NCI-H1417 (cell line): ENCODE measurements at places on chromosomes 3 and 15.

- DNase-seq, result no peak
Observed at GRCh38 chr3:125052624-125053303, 3.0 kb downstream of the HEG1 start.

- DNase-seq, result no peak
Observed at GRCh38 chr3:157398598-157398997, 38.1 kb upstream of the PTX3 start.

- no peak for DNase-seq
Observed at GRCh38 chr3:151795276-151795675, 18.6 kb upstream of the AADAC start.

- DNase-seq, result no peak
Observed at GRCh38 chr15:73691396-73691795, 7.2 kb downstream of the CD276 start.

- no peak for DNase-seq
Observed at GRCh38 chr3:133138017-133138416, 99.8 kb downstream of the TMEM108 start.

- no peak for DNase-seq
Observed at GRCh38 chr15:39860200-39860599, 59.9 kb downstream of the GPR176 start.

DNA sequence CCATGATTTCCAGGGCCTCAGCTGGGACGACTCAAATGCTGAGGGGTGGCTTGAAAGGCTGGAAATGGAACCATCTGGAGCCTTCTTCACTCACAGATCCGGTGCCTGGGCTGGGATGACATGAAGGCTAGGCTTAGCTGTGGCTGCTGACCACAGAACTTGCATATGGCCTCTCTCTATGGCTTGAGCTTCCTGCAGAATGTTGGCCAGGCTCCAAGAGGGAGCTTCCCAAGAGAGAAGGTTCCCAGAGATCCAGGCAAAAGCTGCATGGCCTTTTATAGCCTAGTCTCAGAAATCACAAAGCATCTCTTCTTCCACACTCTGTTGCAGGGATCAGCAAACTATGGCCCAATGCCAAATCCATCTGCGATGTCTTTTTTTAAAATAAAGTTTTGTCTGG, 44.8 kb downstream of the GATM start:
- DNase-seq, result no peak

DNA sequence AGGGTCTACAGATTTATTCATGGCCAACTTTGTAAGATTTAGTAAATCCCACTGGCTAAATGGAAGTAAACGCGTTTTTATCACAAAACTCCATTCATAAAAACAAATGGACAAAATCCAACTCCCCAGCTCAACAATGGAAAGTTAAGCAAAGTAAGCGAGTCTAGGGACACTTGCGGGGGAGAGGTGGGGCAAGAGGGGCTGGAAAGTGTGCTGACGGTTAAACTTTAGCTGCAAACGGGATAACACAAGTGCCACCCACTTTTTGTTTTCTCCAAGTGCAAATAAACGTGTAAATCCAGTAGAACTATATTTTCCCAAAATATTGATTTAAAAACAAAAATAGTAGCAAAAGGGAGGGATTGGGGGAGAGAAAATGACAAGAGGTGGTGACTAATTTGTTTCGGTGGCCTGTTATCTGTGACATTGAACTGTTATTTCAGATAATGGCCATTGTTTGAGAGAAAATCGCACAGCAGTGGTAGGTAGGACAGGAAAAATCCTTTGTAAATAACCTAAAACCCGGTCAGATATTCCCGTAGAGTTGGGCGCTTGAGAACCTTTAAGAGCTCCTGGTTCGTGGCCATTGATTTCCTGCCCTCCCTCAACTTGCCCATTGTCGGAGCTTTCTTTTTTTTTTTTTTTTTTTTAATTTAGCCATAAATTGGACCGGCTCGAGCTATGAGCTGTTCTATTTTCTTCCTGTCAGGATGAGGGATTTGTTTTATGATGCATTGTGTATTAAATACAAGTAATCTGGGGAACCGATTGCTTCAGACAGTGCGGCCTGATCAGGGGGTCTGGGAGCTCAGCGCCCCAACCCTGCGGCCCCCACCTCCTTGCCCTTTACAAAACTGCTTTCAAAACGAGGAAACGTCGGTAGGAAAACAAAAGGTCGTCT, 514.8 kb downstream of the MECOM start:
- peak; percentile 67 for DNase-seq

GRCh38 chr3:71051893-71052687, 531.4 kb downstream of the FOXP1 start:
- peak; percentile 80 for DNase-seq

DNA sequence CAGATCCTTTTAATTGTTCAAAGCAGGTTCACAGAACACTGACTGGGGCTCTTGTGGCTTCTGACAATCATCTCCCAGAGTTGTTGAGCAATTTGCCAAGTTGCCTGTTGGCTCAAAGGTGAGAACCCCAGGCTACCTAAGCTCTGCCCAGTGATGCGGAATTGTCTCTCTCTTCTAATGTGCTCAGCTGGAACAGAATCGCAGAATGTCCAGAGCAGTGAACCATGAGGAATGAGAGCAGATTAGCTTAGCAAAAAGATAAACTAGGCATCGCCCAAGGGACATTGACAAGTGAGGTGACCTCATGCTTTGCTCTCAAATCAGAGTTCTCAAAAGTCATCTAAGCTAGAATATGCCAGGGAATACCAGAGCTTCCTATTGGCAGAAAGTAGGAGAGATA, 148.1 kb downstream of the WDR76 start:
- no peak for DNase-seq

- DNase-seq, result no peak
Observed at GRCh38 chr3:123338620-123339061, 110.2 kb downstream of the ADCY5 start.

GRCh38 chr3:42116466-42116865, 25.3 kb downstream of the TRAK1 start:
- DNase-seq, result no peak

GRCh38 chr15:56640549-56640948, 92.8 kb downstream of the ZNF280D start:
- no peak for DNase-seq

GRCh38 chr15:95839367-95839782, 491.1 kb upstream of the NR2F2 start:
- no peak for DNase-seq

GRCh38 chr15:46778876-46779275, 938.4 kb upstream of the SEMA6D start:
- no peak for DNase-seq

DNA sequence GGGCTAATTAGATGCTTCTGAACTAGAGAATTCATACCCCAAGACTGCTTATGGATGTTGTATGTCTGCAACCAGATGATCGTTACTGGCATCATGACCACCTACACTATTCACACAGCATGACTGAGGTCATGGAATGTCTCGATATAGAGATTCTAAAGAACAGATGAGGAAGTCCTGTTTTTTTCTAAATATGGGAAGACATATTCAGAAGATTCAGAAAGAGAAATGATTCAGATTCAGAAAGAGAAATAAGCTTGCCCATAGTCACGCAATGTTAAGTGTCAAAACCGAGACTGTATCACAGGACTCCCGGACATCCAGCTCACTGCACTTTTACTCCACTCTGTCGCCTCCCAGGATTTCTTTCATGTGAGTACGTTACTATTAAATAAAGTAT, 136.2 kb downstream of the TPRG1 start:
- DNase-seq, result no peak

GRCh38 chr15:88987591-88987933, 74.4 kb upstream of the MFGE8 start:
- DNase-seq, result no peak

DNA sequence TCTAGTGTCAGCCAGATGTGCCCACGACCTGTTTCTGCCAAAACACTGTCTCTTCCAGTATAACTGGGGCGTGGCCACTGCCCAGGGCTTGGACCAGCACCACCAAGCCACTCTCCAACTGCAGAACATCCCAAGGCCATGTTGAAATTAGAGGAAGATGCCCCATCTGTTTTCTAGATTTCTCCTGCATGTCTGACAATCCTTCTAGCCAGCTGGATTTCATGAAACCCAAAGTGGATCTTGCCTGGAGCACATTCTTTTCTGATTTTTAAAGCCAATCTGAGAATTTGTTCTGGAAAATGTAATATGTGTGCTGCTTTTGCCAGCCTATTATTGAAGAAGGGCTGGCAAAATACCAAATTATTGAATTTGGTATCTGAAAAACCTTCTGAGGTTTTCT, 182.5 kb downstream of the SLCO3A1 start:
- DNase-seq, result no peak

DNA sequence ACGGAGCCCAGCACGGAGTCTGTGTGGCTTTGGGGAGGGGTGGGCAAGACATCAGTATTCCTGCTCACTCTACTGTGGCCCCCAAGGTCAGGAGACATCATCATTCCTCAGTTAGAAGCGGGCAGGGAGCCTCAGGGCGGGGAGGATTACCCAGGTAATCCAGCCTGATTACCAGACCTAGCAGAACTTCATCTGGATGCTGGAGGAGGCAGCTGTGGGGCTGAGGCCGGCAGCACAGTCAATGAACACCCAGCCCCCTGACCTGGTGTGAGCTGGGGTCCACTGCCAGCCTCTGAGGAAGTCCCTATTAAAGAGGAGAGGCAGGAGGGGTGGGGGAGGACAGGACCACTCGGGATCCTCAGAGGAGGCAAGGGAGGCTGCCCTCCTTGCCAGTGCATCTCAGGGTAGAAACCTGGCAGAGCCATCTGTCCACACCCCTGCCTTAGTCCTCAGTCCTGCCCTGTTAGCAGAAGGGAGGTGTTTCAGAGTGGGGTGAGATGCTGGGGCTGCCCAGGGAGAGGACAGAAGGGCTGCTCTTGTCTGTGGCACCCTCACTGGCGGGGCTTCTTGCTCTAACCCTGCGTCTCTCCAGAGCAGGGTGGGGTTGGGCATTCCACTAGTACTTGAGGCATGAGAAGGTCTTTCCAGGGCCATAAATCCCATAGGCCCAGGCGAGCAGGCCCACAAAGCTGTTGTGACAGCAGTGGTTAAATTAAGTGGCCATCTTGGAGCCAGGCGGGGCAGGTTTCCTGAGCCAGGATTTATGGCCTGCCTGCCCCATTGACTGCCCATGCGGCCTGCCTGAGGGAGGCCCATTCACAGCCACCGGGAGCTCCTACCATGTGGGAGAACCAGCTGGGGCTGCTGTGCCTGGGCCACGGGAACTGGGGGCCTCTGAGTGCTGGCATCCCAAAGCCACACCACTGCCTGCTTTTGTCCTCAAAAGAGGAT, 82.1 kb downstream of the LINGO1 start:
- DNase-seq, result no peak

GRCh38 chr3:99953596-99953995, 135.9 kb downstream of the CMSS1 start:
- no peak for DNase-seq

- no peak for DNase-seq
Observed at GRCh38 chr3:115248274-115248673, 101.2 kb upstream of the ZBTB20 start.
